ENCODE measurements at places on chromosomes 6 and 20. TPM values are rescaled to one million over a fixed set of nuclear protein-coding genes. Genes with fewer than 3 reads are reported as not detected.

TNFRSF21 gene
- 100 TPM for total RNA-seq

SLC17A2 gene
- not detected for total RNA-seq

OR14J1 gene
- total RNA-seq: not detected

PTCHD4 gene
- 0.20 TPM for total RNA-seq

SLPI gene
- 9.1 TPM for total RNA-seq

SSTR4 gene
- total RNA-seq: not detected

MEP1A gene
- not detected for total RNA-seq

TPD52L1 gene
- total RNA-seq: 48.9 TPM

POM121L2 gene
- not detected for total RNA-seq

SLC26A8 gene
- total RNA-seq: not detected

LTB gene
- total RNA-seq: 0.92 TPM

ZSCAN31 gene
- total RNA-seq: 2.3 TPM

XKR7 gene
- total RNA-seq: not detected

OPN5 gene
- not detected for total RNA-seq

PTCRA gene
- not detected for total RNA-seq

C6orf118 gene
- not detected for total RNA-seq

EBF4 gene
- 0.78 TPM for total RNA-seq

FAM209A gene
- not detected for total RNA-seq

AVP gene
- not detected for total RNA-seq

DEFB132 gene
- total RNA-seq: not detected

SPATA25 gene
- 0.44 TPM for total RNA-seq

UNC93A gene
- not detected for total RNA-seq

TGM3 gene
- not detected for total RNA-seq

PSORS1C2 gene
- not detected for total RNA-seq

FRK gene
- 2.5 TPM for total RNA-seq

CEP162 gene
- 4.8 TPM for total RNA-seq

GRM1 gene
- not detected for total RNA-seq

MAS1 gene
- not detected for total RNA-seq

SCUBE3 gene
- total RNA-seq: not detected

BPIFB1 gene
- total RNA-seq: not detected

SYNE1 gene
- 11.2 TPM for total RNA-seq

SIRPB2 gene
- total RNA-seq: 0.48 TPM

REM1 gene
- not detected for total RNA-seq

ZBTB22 gene
- total RNA-seq: 10.9 TPM

CST2 gene
- total RNA-seq: not detected

LY6G6C gene
- total RNA-seq: not detected

UNC5CL gene
- total RNA-seq: 0.28 TPM

NMBR gene
- total RNA-seq: not detected

TAAR5 gene
- not detected for total RNA-seq

BPIFA1 gene
- not detected for total RNA-seq

RGS19 gene
- total RNA-seq: 23.8 TPM

NOX3 gene
- not detected for total RNA-seq

COL19A1 gene
- total RNA-seq: not detected

Measured in foreskin keratinocyte (primary cell).